ENCODE measurements at places on chromosomes 7 and 10.

DNA sequence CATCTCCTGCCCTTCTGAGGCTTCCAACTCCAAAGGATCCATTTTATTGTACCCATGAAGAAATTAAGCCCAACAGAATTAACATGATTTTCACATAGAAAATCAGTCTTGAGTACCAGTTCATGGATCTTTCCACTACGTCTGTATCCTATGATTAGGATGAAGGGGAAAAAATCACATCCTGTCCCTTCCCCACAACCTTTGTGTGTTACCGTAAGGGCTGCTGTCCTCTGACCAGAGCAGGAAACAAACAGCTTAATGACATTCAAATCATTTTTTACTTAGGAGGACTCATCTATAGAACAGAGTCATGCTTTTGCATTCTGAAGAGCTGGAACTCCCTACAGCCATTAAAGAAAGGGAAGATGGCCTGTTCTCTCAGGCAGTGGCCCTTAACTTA is 241.5 kb downstream of the DYNC1I1 start:
- no peak overlapping the region for H3K4me3 ChIP-seq
- no peak for DNase-seq
- no peaks in the 10 kb centered on the region for H3K36me3 ChIP-seq
- no peaks in the 10 kb centered on the region for H3K4me1 ChIP-seq
- H3K27ac ChIP-seq: no peak overlapping the region
- no peaks in the 10 kb centered on the region for H3K27me3 ChIP-seq

DNA sequence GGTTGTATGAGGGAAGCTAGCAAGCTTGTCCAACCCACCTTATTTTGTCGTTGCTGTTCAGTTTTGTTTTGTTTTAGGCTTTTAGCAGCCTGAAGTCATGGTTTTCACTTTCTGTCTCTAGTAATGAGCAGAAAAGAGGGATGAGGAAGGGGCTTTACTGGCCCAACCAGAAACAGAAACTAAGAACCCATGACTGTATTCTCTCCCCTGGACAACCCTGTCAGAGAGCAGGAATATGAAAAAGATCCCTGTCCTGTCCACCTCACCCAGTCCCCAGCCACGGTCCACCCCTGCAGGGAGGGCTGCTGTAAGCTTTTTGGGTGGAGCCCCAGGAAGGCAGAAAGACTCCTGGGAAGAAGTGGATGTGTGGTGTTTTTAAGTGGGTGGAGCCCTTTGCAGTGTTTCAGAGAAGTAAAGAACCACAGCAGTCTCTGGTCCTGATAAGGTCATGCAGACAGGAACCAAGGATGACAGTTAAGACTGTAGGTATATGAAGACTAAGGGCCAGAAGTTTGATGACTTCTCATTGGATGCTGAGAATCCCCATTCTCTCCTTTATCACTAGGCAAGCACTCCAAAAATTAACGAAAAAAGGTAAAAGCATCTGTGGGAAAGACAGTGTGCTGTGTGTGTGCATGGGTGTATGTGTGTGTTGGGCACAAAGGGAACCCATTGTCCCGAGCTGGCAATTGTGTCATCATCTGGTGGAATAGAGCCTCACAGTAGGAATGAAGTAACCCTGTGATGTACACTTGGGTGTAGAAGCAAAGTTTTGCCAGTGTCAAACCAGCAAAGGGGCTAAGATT is 13.8 kb downstream of the MRPL32 start:
- no peaks in the 10 kb centered on the region for H3K36me3 ChIP-seq
- H3K27ac ChIP-seq: no peak overlapping the region
- H3K27me3 ChIP-seq: no peaks in the 10 kb centered on the region
- DNase-seq: no peak
- no peak overlapping the region for H3K4me3 ChIP-seq

DNA sequence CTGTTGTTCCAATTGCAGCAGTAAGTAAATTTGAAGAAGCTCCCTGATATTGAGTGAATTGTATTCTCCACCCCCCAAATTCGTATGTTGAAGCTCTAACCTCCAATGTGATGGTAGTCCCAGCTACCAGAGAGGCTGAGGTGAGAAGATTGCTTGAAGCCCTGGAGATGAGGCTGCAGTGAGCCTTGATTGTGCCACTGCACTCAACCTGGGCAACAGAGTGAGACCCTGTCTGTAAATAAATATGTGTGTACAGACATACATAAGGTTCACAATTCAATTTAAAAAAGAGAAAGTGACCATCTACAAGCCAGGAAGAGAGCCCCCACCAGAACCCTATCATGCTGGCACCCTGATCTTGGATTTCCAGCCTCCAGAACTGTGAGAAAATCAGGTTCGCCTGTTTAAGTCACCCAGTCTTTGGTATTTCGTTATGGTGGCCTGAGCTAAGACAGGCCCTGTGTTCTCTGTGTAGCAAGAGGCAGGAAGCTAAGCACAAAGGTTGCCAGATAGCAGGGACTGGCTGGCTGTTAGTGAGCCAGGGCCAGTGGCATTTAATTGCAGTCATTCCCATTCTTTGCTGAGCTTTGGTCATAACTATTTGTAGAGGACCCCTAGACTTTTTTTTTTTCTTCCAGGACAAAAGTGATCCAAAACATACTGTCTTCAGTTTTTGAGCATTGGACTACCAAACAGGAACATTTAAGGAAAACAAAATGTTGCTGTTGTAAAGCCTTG is 45.6 kb downstream of the AUTS2 start:
- H3K27me3 ChIP-seq: no peaks in the 10 kb centered on the region
- no peak overlapping the region for H3K27ac ChIP-seq
- no peak for DNase-seq
- no peak overlapping the region for H3K4me3 ChIP-seq
- no peaks in the 10 kb centered on the region for H3K36me3 ChIP-seq

DNA sequence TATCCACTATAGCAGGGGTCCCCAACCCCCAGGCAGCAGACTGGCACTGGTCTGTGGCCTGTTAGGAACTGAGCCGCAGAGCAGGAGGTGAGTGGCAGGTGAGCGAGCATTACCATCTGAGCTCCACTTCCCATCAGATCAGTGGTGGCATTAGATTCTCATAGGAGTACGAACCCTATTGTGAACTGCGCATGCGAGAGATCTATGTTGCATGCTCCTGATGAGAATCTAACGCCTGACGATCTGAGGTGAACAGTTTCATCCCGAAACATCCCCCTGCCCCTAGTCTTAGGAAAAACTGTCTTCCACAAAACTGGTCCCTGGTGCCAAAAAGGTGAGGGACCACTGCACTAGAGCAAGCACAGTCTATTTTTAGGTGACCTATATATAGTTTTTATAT is 23.6 kb downstream of the ASZ1 start:
- H3K4me1 ChIP-seq: no peaks in the 10 kb centered on the region
- no peak overlapping the region for H3K27ac ChIP-seq
- H3K27me3 ChIP-seq: no peaks in the 10 kb centered on the region
- DNase-seq: no peak
- no peak overlapping the region for H3K4me3 ChIP-seq

- no peak for DNase-seq
- H3K4me1 ChIP-seq: no peaks in the 10 kb centered on the region
- no peaks in the 10 kb centered on the region for H3K36me3 ChIP-seq
- H3K27ac ChIP-seq: no peak overlapping the region
Measured at GRCh38 chr10:83254698-83255097, 884.6 kb upstream of the GHITM start.

GRCh38 chr10:130395248-130395936 is 259.2 kb downstream of the GLRX3 start:
- DNase-seq: no peak
- no peak overlapping the region for H3K27ac ChIP-seq
- no peaks in the 10 kb centered on the region for H3K4me1 ChIP-seq
- no peaks in the 10 kb centered on the region for H3K27me3 ChIP-seq
- H3K4me3 ChIP-seq: no peak overlapping the region
- no peaks in the 10 kb centered on the region for H3K36me3 ChIP-seq

- peaks cover 6% of the 10 kb centered on the region for H3K4me1 ChIP-seq
- H3K27ac ChIP-seq: no peak overlapping the region
- no peaks in the 10 kb centered on the region for H3K27me3 ChIP-seq
- DNase-seq: no peak
- no peaks in the 10 kb centered on the region for H3K36me3 ChIP-seq
Measured at GRCh38 chr7:157615101-157615817, 278.5 kb downstream of the DNAJB6 start.

- no peaks in the 10 kb centered on the region for H3K27me3 ChIP-seq
- no peak for DNase-seq
- no peak overlapping the region for H3K27ac ChIP-seq
- H3K4me1 ChIP-seq: no peaks in the 10 kb centered on the region
Measured at GRCh38 chr7:4288791-4289394, 393.2 kb upstream of the FOXK1 start.

DNA sequence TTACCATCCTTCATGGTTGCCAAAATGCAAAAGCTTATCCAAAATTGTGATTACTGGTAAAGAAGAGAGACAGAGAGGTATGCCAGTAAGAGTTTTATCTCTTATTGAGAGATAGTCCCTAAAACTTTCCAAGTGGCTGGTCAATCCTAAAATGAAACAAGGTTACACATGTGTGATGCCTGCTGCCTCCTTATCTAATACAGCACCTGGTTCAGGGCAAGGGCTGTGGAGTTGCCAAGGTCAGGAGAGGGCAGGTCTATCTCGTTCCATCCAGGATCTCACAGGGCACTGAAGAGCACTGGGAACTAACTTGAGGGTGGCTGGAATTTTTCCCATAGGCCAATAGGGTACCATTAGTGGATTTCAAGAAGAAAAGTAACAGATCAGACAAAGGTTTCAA is 18.3 kb downstream of the VOPP1 start:
- DNase-seq: no peak
- H3K27ac ChIP-seq: no peak overlapping the region
- H3K27me3 ChIP-seq: no peaks in the 10 kb centered on the region

- no peak for DNase-seq
- H3K27me3 ChIP-seq: no peaks in the 10 kb centered on the region
- H3K27ac ChIP-seq: no peak overlapping the region
- no peaks in the 10 kb centered on the region for H3K4me1 ChIP-seq
- no peaks in the 10 kb centered on the region for H3K36me3 ChIP-seq
Measured at GRCh38 chr10:88489107-88489506, 94.0 kb downstream of the RNLS start.
